ENCODE measurements at places on chromosomes 2 and 18.

DNA sequence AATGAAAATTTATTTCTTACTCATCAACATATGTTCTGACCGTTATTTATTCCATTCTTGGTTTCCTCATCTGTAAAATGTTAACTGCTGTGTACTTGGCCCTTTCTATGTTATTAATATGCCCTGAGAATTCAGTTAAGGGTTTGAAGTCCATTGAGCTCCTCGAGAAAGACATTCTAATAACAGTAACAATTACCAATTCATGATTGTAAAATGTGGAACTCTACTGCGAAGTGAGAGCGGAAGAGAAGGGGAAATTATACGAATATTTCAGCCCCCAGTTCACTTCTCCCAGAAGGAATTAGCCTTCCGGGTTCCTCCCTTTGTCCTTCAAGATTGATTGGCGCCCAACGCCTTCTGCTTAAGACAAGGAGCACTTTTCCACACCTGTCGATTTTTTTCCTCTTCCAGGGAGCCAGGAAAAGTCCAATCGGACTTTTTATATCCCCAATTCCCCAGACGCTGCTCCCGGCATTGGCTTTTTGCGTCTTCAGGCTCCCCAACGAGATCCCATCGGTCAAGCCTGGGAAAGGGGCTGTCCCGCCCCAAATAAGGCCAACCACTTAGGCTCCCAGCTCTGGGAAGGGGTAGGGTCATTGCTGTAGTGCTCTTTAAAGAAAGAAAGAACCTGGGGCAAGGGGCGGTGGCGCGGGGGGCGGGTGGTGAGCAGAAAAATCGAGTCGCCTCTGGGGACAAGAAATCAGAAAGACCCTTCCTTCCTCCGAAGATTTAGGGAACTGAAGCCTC is 1.6 kb downstream of the DSC2 start:
- DNase-seq, result no peak

DNA sequence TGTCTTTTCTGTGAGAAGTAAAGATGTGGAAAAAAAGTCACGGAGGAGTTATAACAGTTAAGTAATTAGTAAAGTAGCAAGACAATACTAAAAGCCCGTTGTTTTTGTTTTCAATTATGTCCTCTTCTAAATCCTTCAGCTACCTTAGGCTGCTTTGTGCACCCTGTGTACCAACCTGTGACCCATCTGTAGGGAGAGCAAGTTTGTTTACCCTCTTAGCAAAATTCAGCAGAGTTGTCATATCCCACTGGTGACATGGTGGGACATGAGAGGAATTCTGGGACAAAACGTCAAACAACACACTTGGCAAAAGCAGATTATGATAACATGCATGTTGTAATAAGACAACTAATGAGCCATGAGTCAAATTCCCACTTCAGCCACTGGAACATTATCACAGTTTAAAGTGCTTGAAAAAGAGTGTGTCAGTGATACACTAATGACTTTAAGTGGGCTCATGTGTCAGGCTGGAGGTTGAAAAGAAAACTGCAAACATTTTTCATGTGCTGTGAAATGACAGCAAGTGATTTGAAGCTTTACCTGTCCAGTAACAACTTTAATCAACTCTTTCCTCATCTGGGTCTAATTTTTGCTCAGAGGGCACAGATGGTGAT is 392.8 kb upstream of the ACVR2A start:
- DNase-seq, result no peak

DNA sequence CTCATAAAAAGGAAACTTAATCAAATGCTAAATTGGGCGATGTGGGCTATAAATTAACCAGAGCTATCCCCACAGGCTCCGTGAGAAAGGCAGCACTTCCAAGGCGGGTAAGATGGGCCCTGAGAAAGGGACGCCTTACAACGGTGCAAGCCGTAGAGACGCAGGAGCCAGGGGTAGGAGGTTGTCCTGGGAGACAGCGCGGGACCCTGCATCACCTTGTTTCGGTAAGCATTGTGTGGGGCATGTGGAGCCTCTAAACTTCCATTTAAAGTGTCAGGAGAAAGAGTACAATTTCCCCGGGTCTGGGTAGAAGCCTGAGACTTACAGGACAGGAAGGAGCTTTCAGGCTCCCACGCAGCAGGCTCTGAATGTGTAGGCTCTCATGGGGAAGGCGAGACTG is 1.2 kb upstream of the PER2 start:
- DNase-seq, result no peak

GRCh38 chr18:77342736-77343135 is 93.1 kb downstream of the GALR1 start:
- DNase-seq, result no peak

DNA sequence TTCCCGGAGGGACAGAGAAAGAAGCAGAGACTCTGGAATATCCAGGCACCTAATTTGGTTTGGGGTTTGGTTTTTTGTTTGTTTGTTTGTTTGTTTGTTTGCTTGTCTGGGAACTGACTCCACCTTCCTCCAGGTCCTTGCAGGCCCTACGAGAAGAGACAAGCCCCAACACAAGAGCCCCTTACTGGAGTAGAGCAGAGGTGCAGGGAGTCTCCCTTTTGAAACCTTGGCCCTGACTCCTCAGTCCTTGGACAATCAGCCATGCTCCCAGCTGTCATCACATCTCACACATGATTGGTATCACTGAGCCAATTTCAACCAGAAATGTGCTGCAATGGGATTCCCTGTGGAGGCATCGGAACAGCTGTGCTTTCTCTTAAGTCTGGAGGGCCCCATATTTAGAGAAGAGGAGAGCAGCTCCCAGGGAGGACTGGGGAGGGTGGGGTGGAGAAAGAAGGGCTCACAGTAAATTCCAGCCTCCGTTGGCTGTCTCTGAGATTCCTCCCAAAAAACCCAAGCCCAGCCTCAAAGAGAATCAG is 279.9 kb upstream of the NCKAP5 start:
- no peak for DNase-seq

- no peak for DNase-seq
Observed at GRCh38 chr18:26614374-26614773, 66.0 kb upstream of the KCTD1 start.

DNA sequence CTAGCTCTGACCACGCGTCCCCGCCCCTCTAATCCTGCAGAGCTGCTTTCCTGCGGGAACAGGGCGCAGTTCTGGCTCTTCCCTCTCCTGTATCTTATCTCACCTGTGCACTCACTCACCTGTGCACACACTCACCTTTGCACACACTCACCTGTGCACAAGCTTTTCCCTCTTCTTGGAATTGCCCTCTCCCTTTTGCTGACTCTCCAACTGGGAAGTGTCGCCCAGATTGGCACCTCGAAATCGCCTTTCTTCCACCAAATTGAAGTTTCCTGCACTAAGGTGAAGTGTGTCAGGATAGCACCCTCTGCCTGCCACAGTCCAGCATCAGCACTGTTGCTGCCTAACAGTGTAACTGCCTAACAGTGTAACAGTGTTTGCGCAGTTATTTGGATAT is 566 bp upstream of the CMPK2 start:
- DNase-seq, result peak; percentile 59

DNA sequence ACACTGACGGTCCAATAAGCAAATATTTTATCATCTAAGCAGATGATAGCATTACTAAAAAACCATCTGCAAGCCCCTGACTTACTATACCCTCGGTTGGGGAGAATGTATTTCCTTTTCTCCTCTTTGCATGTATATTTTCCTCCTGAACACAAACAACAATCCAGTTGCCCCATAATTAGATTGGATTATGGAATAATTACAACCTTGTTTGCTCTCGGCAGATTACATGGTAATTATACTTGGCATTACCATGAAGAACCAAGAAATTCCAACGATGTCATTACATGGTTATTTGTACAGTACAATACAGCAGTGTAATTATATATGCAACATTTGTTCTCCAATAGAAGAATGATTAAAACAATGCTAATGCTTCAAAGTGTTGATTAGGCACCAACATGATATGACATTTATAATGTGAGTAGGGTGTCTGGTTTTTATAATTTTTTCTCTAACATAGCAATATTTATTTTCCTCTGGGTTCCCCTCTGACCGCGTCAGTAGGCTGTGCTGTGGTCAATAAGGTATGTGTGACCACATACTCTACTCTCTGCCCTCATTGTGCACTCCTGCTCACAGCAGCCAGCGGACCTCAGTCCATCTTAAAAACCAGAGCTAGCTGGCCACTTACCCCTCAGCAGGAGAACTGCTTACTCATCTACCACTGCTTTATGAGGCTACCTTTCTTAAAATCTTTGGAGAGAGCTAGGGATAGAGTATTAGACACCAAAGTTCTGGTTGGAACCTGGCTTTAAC is 176.1 kb downstream of the INSIG2 start:
- no peak for DNase-seq

DNA sequence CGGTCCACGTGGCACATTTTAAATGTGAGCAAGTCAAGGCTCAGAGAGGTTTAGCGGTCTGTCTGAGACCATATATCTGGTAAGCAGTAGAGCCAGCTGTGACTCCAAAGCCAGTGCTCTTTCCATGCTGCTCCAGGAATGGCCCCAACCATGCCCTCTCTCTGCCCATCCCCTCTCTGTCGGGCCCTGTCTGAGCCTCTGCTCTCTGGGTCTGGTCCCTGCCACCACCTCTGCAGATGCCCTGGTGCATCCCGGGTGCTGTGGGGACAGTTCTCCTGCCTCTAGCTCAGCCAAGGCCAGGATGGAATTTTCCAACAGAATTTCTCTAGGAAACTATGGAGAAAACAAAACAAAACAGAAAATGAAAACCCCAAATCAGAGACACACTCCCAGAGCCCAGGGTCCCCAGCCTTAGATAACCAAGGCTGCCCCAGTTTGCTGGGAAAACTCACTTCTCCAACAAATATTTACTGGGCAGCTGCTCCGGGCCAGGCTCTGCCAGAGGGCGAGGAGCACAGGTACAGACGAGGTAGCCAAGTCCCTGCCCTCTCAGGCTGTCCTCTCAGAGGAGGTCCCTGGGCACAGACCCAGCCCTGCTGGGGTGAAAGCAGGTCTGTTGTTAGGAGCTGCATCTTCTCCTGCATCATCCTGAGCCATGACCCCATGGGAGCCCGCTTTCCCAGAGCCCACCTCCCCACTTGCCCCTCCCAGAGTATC is 9.2 kb downstream of the ADRA2B start:
- peak; percentile 86 for DNase-seq

- no peak for DNase-seq
Observed at GRCh38 chr18:31101183-31102024, 817 bp downstream of the DSC2 start.

DNA sequence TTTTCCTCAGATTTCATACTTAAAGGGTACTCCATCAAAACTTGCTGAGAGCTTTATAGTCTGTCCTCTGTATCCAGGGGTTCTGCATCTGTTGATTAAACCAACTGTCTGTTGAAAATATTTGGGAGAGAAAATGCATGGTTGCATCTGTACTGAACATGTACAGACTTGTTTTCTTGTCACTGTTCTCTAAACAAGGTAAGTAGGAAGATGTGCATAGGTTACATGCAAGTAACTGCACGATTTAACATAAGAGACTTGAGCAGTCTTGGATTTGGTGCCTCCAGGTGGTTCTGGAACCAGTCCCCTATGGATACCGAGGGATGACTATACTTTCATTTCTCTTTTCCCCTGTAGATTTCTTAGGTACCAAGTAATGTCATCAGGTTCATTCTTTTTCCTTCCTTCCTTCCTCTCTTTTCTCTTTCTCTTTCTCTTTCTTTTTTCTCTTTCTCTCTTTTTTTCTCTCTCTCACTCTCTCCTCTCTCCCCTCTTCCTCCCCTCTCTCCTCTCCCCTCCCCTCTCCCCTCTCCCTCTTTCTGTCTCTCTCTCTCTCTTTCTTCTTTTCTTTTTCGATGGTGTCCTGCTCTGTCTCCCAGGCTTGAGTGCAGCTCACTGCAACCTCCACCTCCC is 23.2 kb downstream of the ADNP2 start:
- no peak for DNase-seq

GRCh38 chr18:28153485-28154065 is 23.4 kb downstream of the CDH2 start:
- no peak for DNase-seq

DNA sequence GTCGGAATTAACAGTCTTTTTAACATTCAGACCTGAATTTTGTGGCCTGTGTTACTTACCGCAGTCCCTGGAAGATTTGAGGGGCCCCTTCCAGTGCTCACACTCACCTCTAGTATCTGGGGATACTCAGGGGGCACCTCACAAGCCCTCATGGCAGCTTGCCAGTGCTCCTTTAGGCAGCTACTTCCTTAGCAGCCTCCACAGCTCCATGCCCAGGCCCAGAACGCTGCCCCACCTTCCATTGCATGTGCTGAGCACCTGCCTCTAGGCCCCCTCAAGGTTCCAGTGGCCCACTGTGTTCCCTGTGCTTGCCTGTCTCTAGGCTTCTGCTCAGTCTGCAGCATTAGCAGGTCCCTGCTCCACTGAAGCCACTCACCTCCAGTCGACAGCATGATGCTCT is 30.0 kb upstream of the PLA2R1 start:
- DNase-seq, result no peak

DNA sequence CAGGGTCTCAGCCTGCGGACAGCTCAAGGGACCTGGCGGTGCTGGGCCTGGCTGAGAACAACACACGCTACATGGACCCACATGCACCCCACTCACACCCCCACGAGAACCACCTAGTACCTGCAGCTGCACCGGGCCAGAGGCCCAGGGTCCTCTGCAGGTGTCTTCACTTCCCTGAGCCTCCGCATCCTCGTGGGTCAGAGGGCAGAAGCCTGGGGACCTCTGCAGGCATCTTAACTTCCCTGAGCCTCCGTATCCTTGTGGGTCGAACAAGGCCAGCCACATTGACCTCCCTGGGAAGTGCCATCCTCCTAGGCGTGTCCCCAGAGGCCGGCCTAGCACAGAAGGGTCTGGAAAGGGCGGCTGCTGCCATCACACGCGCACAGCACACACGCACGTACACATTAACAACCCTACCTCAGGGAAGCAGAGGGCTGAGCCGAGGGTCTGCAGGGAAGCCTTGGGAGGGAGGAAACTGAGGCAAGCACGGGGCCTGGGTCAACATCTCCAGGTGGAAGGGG is 62.5 kb upstream of the HPCAL1 start:
- DNase-seq, result no peak

GRCh38 chr2:184875911-184876310 is 277.6 kb downstream of the ZNF804A start:
- DNase-seq, result no peak

- peak; percentile 53 for DNase-seq
Observed at GRCh38 chr18:13464432-13465123, 246.0 kb downstream of the LDLRAD4 start.

DNA sequence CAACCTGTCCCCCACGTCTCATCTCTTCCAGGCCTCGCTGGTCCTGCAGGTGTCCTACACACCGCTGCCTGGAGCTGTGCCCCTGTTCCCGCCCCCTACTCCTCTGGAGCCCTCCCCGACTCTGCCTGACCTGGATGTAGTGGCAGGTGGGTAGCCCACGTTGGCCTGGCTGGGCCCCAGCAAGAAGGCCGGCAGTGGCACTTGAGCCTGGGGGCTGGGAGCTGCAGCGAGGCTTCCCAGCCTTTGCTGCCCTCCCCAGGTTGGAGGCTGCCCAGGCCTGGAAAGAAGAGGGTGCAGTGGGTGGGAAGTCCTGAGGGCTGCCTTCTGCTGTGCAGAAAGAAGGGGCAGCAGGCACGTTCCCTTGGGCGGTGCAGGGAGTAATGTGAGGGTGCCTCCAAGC is 58.4 kb downstream of the DYSF start:
- no peak for DNase-seq
